ENCODE measurements at places on chromosomes 7 and 10.

GRCh38 chr7:36440880-36441279 is 51.2 kb downstream of the ANLN start:
- no peak for DNase-seq

DNA sequence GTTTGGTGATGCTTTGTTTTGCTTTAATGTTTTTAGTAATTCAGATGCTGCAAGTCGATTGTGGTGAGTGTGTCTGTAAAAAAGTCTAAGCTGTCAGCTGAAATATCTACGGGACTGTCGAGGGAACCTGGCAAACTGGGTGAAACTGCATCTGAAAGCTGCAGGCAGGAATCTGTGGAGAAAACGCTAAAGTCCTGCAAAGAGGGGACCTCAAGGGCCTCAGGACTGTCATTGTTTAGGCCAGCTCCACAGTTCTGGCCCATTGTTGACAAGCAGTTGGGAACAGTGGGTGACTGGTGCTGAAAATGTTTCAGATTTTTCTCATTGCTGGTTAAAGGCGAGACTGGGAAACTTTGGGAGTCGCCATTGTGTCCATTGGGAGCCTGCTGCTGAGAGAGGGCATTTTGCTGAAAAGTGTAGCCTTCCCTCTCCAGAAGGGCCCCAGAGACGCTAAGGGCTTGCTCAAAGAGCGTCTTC is 1.8 kb downstream of the HOXA2 start:
- no peak for DNase-seq

DNA sequence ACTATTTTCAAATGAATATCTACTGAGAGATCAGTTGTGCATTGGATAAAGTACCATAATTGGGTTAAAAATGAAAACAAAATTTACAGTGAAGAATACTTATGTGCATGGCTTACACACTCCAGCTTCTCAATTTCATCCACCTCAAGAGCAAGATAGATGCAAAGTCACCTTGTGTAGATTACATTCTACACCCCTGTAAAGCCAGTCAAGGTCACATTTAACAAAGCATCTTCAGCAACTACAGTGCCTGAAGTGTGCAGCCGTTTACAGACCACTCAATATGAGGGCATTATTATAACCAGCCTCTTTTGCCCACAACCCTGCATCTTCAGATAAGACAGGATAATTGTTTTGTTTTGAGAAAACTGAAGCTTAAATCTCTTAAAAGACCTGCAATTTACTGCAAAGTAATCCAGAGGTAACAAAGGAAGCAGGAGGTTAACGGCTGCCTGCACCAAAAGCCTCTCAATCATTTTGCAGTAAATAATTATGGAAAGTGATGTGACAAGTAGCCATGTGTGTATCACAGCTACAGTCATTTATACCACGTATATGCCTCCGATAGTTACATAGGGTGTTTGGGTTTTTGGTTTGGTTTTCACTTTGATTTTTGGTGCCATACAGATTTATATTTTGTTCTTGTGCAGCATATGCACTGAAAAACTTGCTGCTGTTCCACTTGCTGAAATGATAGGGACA is 4.9 kb downstream of the PURB start:
- DNase-seq: no peak

GRCh38 chr10:78702876-78703275 is 365.9 kb upstream of the ZMIZ1 start:
- DNase-seq: no peak

- no peak for DNase-seq
Measured at GRCh38 chr10:44975431-44976331, 2.9 kb downstream of the DEPP1 start.

- DNase-seq: no peak
Measured at GRCh38 chr7:42869131-42870020, 42.5 kb downstream of the C7orf25 start.

GRCh38 chr10:7982727-7983126 is 71.8 kb upstream of the GATA3 start:
- no peak for DNase-seq

- no peak for DNase-seq
Measured at GRCh38 chr7:39509436-39509835, 56.8 kb upstream of the YAE1 start.

DNA sequence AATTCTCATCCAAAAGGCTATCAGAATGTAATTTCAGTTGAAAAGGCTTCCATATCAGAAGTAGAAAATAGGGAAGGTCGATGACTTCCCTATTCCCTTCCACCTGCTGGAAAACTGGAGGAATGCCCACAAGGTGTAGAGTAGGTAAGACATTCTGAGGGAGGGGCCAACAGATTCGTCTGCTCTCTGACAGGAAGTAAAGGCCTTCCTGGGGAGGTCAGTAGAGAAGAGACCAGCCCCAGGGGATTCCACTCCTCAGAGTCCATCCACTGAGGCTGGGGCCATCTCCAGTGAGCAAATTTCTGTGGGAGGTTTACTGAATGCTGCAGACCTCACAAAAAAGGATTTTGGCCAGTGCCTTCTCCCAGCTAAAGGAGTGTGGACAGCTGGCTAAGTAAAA is 19.5 kb downstream of the NPSR1 start:
- DNase-seq: no peak

DNA sequence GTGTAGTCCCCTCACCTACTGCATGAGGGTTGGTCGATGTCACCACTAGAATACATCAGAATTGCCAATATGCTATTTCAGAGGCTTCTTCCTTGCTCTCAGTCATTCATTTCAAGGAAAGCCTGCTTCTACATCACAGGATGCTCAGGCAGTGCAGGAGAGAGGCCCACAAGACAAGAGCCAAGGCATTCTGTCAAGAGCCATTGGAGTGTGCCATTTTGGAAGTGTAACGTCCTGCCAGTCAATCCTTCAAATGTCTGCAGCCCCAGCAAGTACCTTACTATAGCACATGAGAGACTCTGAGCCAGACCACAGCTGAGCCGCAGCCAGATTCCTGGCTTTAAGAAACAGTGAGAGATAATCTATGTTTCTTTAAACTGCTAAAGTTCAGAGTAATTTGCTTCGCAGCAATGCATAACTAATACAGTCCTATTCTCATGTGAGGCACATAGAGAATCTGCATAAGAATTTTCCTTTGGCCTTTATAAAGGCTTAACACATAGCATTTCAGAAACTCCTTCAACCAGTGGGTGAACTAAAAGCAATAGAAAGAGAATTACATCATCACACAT is 166.5 kb upstream of the GNAI1 start:
- DNase-seq: no peak

GRCh38 chr7:16935341-16935735 is 53.6 kb upstream of the AGR3 start:
- DNase-seq: no peak

DNA sequence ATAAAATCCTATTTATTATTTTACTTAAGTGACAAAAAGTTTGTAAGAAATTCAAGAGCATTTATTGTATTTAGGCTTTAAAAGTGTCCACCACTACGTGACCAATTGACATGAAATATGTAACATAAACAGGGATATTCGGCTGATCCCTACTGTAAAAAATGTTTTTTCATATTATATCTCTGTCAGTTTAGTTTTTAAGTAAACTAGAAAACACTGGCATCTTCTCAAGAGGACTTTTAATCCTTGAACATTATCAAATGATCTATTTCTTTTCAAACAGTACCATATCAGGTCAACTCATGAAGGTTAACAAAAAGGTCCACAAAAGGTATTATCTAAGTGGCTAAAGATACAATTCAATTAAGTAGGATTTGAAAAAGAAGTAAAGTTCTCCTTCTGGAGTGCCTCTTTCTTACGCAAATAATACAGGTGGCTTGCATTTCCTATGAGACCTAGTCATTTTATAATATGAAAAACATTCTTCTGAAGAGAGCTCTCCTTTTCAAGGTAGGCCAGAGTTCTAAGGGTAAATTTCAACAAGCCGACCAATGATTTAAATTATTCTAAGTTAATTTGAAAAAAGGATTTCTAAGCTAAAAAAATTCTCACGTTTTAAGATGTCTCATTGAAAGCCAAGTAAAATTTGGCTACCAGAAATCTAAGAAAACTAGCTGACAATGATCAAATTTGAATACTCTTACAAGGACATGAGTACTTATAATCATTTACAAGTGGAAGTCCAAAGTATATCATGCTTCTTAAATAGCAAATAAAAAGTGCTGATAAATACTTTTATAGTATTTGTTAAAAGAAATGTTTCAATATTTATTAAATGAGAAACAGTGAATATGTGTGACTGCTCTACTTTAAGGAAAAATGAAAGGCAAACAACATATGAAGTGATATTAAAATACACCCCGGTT is 133.5 kb downstream of the NRBF2 start:
- no peak for DNase-seq

All from C1 segment of cervical spinal cord (tissue), 14 donors.